Left renal cortex interstitium (tissue), 4 donors: ENCODE measurements at places on chromosomes 2 and 18.

GRCh38 chr2:28408764-28409599, 16.3 kb downstream of the FOSL2 start:
- DNase-seq, result no peak

- no peak for DNase-seq
Observed at GRCh38 chr2:113162173-113162572, 11.6 kb upstream of the PSD4 start.

GRCh38 chr2:170222298-170222697, 44.4 kb downstream of the MYO3B start:
- no peak for DNase-seq

DNA sequence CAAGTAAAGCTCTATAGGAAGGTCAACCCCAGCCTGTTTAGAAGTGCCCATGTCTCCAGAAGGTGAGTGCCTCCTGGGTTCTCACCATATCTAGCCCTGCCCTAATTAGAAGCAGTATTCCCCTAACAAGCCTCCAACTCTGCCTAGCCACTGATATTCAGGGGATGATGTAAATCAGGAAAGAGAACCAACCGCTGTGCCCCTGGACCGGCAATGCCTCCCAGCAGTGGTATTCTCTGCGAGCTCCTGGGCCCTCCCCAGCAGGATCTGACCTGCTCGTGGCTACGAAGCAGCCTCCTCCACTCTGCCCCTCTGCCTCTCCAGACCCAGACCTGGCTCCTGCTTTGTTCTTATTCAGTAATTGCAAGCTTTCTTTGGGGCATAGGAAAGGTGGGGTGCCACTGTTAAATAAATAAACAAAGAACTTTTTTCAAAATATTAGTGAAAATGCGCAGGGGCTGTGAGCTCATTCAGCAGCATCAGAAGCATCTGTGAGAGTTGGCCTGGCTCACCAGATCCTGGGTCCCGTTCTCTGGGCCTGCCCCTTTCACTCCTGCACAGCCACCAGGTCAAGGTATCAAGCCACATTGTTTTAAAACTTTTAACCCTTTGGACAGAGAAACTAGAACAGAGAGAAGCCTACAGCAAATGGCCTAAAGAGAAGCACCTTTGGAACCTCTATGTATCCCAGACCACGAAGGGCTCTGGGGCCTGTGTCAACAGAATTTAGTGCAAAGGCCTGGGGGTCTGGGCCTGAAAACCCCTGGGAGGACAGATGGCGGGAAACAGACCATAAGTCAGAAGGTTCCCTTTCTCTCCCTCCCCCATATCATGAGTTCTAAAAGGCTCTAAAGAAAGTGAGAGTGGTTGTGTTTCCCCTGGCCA, 11.9 kb downstream of the MREG start:
- DNase-seq, result no peak

DNA sequence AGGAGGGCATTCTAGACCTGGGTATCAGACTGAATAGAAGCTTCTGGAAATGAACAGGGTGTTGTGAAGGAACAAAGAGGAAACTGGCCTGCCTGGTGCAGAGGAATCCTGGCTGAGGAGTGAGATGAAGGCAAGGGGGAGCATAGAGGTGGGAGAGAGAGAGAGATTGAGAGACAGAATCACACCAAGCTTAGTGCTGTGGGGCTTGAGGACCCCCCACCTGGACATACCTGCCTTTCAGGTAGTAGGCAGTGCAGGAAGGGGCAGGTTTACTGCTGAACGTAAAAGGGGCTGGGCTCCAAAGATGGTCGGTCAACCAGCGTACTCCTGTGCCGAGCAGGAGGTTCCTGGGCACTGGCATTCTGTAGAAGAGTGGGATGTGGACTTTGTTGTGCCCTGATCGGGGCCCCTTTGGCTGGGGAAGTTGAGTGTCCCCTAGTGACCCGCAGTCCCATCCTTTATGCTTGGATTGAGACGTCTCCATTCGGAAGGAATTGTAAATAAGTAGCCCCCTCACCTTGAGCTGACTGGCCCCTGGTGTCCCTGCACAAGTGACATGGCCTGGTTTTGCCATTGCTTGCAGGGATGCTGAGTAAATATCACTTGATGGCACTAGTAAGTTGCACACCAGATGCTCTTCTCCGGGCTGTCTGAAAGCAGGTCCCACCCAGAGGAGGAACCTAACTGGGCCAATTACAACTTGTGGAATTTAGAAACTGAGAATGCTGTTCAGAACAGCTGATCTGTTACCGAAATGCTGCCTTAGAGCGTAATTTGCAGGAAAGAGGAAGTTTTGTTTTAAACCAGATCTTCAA, 1.4 kb downstream of the UBE2F start:
- DNase-seq, result no peak

DNA sequence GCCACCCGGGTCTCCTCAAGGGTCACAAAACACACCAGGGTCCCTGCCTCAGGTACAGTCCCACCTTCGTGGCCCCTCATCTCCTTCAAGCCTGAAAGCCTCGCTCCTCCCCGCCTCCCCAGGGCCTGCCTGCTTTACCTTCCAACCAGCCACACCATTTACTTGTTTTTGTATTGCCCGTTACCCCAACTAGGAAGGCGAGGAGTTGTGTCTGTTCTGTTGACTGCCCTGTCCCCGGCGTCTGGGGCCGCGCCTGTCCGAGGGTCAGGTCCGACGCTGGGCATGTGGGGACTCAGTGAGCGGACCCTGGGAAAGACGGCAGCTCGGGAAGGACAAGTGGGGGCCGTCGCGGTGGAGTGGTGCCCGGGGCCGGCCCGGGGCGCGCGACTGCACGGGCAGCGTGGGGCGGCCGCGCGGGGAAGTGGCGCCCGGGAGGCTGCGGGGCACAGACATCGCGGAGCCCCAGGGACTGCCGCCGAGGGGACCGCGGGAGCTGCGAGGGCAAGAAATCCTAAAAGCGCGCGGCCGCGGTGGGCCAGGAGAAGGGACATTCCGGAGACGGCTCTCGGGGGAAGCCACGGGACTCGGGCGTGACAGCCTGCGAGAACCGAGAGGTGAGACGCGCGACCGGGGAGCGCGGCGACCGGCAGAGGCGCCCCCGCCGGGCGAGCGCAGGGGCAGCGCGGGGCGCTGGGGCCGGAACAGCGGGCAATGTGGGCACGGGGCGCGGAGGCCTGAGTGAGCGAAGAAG, 797 bp upstream of the GRHL1 start:
- DNase-seq, result no peak

GRCh38 chr2:45275806-45276205, 266.6 kb upstream of the SIX2 start:
- no peak for DNase-seq

- no peak for DNase-seq
Observed at GRCh38 chr18:48250362-48250907, 158.7 kb downstream of the ZBTB7C start.
